Fibroblast of the conjunctiva (primary cell): ENCODE measurements at places on chromosomes 4 and X.
A peak's percentile ranks its signal among the peaks of the same experiment; 100 is the strongest.

GRCh38 chr4:182425302-182425701, 182.1 kb downstream of the TENM3 start:
- no peak for DNase-seq

DNA sequence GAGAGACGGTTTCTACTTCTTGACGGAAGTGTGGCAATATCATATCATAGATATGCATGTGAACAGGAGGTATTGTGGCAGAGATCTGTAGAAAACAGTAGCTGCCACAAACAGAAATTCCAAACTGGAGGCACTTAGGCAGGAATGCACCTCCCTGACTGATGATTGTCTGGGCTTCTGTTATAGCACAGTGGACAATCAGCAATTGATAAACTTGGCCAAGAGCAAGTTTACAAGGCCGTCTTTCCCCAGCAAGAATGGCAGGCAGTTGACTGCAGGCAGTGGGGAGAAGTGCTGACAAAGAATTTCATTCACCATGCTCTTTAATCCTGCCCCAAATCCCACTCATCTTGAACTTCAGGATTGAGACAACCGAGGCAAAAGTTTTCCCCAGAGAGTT, 114.4 kb upstream of the STOX2 start:
- no peak for DNase-seq

DNA sequence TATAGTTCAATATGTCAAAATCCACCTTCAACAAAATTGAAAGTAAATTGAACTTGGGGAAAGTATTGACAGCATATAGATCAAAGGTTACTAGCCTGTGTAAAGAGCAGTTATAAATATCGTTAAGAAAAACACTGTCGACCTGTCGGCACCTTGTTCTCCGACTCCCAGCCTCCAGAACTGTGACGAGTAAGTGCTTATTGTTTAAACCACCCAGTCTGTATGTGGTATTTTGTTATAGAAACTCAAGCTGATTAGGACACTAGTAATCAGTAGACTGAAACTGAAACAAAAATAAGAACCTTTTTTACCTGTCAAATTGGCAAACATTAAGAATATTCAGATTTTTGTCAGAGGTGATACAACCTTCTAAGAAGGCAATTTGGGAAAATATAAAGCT, 17.0 kb downstream of the HTT start:
- DNase-seq = no peak

DNA sequence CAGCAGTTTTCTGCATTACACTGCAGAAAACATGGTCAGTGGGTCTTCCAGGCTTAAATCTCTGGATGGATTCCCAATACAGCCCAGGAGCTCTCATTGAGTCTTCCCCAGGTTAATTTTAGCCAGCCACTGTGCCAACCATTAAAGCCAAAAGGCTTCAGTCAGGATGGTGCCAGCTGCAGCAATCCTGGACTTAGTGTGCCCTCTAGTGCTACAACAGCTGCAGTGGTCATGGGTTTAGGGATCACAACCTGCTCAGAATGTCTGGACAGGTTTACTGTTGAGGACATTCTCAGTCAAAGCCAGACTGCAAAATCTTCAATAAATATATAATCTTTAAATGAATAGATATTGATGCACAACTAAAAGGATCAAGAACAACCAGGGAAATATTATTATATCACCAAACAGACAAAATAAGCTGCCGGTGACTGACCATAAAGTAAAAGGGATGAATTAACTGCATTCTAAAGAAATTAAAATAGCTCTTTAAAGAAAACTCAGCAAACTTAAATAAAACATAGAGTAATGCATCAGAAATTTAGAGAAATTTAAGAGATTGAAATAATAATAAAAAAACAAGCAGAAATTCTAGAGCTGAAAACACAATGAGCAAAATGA, 639.9 kb downstream of the SPOCK3 start:
- DNase-seq = peak; percentile 17
